ENCODE measurements at places on chromosomes 16 and 17.
A peak's percentile ranks its signal among the peaks of the same experiment; 100 is the strongest.

- no peak for DNase-seq
Measured at GRCh38 chr16:57607676-57608461, 20.6 kb upstream of the ADGRG1 start.

DNA sequence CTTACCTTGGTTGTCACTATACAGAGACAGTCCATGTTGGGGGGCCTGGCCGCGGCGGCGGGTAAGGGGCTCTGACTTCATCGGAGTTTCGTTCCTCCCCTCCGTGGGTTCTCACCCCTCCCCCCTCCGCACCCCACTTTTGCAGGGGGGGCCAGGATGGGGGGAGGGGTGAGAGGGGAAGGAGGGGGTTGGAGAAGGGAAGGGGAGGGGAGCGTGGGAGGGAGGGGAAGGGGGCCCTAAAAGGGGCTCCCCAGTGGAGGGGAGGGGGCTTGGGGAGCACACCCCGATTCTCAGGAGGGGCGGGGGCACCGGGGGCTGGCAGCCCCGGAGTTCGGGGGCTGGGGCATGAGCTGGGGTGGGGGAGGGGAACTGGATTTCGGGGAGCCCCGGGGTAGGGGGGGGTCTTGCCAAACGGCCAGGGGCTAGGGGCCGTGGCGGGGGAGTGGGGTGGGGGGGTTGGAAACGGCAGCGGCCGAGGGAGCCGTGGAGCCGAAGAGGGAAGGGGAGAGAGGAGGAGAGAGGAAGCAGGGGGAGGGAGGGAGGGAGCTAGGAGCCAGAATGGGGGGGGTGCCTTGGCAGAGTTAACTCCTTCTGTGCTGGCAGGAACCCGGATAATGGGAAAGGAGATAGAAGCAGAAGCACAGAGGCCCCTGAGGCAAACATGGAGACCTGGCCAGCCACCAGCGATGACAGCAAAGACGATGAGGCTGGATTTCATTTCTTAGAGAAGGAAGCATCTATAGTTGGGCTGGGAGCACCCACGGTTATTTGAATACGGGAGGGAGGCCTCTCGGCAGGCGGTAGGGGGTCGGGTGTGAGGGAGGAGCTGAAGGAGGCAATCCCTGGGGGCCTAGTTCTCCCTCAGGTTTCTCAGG is 2.3 kb downstream of the DLG4 start:
- DNase-seq: peak; percentile 60

DNA sequence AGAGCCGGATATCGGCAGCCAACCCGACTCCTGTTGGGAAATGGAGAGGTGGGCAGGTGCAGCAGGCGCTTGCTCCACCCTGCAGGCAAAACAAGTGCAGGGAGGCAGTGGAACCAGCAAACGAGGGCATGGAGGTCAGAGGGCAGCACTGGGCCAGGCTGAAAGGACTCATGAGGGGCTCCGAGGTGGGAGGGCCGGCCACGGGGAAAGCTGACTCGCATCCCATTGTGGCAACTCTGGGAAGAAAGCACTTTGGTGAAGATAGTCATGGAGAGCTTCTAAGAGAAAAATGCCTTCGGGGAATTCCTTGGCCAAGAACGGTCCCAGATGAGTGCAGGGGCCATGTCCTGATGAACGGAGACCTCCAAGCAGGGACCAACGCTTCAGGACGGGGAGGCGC is 4.4 kb downstream of the CYBC1 start:
- no peak for DNase-seq

- no peak for DNase-seq
Measured at GRCh38 chr17:66268247-66268927, 34.0 kb upstream of the PRKCA start.

GRCh38 chr16:30351586-30352419 is 3.3 kb downstream of the CD2BP2 start:
- peak; percentile 88 for DNase-seq

- no peak for DNase-seq
Measured at GRCh38 chr16:4984174-4984990, 26.3 kb downstream of the SEC14L5 start.

- no peak for DNase-seq
Measured at GRCh38 chr17:28407974-28408306, 1.9 kb upstream of the SLC46A1 start.

Measured in posterior cingulate gyrus (tissue), 11 donors.